Stimulated activated CD8-positive, alpha-beta memory T cell treated with anti-CD3 and anti-CD28 coated beads, Interleukin-7, amount 100 ng/mL, for 24 hours (primary cell): ENCODE measurements at places on chromosomes 3 and 15.

DNA sequence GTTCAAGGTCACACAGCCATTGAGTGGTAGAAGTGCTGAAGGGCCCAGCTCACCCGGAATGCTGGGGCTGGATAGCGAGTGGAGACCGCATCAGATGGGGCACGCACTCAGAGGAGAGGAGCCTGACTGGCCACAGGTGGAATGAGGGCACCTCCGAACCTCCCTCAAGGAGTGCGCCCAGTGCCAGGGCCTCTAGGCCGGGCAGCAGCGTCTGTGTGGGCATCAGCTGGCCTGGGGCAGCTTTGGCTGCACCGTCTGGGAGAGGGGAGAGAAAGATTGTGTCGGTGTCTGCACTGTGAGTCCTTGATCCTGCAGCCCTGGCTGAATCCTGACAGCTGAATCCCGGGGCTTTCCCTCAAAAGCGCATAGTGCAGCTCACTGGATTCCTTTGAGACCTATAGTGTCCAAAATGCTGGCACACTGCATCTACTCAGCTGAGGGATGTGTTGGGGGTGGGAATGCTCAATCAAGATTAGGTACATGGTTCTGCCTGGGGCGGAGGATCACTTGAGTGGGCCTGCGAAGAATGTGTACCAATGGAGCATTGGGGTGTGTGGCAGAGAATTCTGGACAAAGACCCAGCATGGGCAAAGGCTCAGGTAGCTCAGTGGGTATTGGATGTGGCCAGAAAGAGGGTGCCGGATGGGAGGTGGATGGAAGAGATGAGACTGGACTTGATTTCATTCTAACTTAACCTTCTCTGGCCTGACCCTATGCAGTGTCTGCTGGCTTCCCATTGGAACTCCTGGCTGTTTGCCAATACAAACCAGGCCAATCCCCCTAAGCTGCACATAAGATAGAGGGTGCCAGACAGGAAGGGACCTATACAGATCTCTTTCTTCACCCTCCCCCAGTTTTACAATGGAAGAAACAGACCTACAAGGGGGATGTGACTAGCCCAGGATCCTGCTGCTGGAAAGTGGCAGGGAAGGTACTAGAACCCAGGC is 950 bp downstream of the ANKDD1A start:
- no peak for DNase-seq

DNA sequence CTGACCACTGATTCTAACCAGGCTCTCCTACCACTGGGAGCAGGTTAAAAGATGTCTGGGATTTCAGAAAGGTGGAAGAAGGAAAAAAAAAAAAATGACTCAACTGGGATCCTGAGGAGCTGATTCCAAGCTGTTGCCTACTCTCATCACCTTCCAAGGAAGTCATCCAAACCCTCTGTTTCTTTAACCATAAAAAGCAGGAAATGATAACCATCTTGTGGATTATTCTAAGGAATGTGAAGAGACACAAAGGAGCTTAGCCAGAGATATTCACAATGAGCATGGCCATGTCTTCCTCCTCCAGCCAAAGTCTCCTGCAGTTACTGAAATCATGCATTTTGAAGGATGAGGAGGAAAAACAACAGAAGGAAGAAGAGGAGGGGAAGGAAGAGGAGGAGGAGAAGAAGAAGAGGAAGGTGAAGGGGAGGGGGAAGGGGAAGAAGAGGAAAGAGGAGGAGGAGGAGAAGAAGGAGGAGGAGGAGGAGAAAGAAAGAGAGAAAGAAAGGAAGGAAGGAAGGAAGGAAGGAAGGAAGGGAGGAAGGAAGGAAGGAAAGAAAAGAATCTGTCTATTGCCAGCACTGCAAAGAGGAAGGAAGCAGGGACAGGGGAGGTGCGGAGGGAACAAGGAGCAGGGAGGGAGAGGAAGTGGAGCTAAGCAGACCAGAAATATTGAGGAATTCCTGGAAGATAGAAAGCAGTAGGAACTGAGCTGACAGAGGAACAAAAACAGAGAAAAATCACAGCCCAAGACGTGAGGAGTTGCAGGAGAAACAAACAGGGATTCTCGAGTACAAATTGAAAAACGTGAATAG is 229.2 kb downstream of the UACA start:
- DNase-seq: no peak

GRCh38 chr3:159123877-159124276 is 322.0 kb downstream of the MFSD1 start:
- no peak for DNase-seq

GRCh38 chr15:54045397-54045796 is 67.2 kb downstream of the UNC13C start:
- DNase-seq: no peak

DNA sequence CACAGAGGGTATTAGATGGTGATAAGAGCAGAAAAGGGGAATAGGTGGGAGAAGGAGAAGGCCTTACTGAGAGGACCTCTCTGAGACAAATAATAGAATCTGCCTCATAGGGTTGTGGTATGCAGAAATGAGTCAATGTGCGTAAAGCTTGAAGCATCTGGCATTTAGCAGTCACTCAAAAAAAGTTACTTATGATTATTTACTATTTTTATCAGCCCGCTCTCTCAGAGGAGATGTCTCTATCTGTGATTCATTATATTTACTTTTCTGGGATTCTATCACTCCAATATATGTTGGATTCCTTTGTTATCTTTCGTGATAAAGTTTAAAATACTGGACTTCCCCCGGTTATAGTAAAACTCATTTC is 4.6 kb upstream of the TM4SF1 start:
- DNase-seq: no peak

- DNase-seq: no peak
Observed at GRCh38 chr15:39581242-39581792, 438 bp downstream of the THBS1 start.

GRCh38 chr15:92277776-92278175 is 115.9 kb upstream of the ST8SIA2 start:
- DNase-seq: no peak

GRCh38 chr15:39628546-39629257 is 47.8 kb downstream of the THBS1 start:
- DNase-seq: no peak

DNA sequence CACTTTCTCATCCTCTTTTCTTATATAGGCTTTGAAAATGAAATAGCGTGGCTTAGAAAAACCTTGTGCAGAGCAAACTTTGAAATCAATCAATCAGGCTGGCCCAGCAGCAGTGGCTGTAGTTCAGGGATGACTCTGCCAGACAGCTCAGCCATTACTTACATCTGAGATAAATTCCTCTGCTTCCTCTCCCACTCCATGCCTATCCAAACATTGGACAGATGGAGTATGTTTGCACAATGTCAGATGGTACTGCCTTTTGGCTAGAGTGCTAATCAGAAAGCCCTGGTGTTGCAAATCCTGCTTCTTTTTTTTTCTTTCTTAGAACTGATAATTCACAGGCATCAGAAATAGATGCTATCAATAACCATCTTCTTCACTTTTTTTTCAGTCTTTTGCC is 1065.1 kb downstream of the AGBL1 start:
- DNase-seq: no peak

DNA sequence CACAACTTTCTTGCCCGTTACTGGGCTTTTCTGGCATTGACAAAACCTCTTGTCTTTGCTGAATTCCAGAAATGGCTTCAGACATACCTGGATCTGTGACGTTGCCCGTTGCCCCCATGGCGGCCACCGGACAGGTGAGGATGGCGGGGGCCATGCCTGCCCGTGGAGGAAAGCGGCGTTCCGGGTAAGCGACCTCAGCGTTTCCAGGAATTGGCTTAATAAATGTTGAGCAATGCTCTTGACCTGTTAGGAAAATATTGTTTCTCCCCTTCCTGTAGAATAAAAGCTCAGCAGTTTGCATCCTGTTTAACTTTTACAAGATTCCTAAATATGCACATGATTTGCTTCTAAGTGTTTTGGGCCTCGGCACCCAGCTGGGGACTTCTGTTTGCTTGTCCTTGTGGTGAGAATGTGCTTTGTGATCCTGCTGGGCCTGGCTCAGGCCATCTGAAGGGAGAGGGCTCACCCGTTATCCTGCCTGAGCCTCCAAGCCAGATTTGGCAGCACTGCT is 46.7 kb downstream of the ARNT2 start:
- no peak for DNase-seq

GRCh38 chr3:111476701-111477100 is 65.3 kb upstream of the CD96 start:
- no peak for DNase-seq

DNA sequence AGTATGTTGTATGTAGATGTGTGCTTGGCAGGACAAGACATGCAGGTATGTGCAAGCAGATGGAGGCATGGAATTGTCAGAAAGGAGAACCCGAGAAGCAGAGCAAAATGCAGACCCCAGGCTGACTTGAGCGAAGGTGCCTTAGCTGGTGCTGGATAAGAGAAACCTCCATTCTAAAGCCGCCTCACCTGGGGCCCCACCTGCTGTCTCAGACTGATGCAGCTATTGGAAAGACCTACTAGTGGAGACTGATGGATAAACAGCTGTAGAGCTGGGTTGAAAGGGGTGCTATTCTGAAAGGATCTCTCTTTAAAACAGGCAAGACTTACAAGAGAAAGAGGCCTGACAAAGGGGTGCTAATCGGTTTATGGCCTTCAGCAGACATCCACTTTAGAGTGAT is 86.2 kb downstream of the EPHB1 start:
- no peak for DNase-seq

DNA sequence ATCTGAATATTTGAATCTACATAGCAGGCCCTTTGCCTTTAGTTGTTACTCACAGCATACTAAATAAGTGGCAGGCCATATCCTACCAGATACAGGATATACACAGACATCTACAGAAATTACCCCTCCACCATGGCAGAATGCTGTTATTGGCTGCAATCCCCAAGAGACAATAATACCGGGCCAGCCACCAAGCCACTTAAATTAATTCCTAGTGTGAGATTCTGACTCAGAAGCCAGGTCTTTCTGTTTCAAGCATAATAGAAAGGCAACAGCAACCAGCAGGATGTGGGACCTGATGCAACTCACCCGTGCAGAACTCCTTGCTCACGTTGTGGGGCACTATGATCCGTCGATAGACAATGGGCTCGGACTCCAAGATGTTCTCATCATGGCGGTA is 39.8 kb downstream of the CLK3 start:
- no peak for DNase-seq

DNA sequence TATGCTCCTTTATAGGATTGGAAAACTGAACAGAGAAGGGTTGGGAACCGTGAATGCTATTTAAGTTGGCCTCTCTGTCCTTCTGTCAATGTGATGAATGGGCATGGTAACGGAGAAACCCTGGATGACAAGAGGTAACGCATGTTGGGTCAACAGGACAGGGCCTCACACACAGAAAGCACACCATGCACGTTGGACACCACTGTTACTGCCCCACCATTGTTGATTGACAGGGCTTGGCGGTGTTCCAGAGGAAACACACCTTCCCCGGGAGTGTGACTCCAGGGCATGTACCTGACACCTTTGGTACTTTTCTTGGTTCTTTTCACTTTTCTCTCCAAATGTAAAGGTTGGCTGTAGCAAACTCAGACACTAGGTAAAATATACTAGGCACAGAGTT is 548.5 kb downstream of the OCA2 start:
- no peak for DNase-seq

DNA sequence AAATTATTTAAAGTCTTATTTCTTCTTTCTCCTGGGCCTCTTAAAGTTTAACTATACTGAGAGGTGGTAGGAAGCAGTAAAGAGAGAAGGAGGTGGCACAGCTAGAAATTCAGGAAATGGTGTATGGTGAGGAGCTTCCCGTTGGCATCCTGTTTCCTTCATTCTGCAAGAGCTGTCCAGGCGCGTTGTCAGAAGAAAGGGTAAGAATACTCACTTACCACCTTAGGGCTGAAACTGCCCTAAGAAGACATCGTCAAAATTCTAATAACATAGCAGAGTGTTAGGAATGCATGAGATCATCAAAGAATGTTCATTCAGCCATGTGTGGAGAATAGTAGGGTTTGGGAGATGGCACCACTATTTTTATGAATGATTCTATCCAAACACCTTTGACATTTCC is 699.6 kb downstream of the MCTP2 start:
- DNase-seq: no peak

- no peak for DNase-seq
Observed at GRCh38 chr3:185760088-185760487, 64.8 kb downstream of the IGF2BP2 start.

DNA sequence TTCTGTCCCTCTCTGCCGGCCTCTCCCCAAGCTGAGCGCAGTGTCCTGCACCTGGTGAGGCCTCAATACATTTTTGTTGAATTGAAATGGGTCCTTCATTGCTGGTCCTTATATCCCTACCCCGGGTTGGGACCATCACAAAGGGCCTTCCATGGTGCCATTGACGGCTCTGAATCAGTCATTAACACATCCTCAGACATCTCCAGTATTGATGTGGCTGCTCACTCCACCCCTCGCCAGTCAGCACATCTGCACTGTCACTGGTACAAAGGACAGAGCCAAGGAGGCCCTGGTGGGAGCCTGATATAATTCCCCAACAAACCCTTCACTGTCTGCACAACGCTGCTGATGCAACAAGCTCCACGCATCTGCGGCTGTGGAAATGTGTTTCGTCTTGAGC is 191.6 kb upstream of the TOPAZ1 start:
- no peak for DNase-seq

DNA sequence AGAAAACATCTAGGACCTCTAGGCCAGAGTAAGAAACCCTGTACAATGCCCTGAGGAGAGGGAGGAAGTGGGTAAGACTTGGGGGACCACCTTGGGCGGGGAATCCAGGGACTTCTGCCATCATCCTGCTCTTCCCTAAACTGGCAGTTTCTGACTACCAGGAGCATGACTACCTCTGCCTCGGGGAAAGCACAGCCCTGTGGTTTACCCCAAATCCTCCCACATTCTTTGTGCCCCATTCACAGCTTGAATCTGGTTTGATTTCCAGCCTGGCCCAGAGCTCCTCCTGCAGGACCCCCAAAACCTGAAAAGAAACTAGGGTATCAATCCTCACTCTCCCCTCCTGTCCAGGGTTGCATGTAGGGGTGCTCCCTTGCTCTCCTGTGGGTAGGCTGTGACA is 4.7 kb downstream of the C3orf18 start:
- no peak for DNase-seq

- DNase-seq: no peak
Observed at GRCh38 chr15:77038312-77039216, 32.3 kb downstream of the TSPAN3 start.

GRCh38 chr3:34969513-34969912 is 669.8 kb upstream of the ARPP21 start:
- DNase-seq: no peak

- DNase-seq: no peak
Observed at GRCh38 chr3:113498221-113499005, 16.5 kb downstream of the SPICE1 start.

DNA sequence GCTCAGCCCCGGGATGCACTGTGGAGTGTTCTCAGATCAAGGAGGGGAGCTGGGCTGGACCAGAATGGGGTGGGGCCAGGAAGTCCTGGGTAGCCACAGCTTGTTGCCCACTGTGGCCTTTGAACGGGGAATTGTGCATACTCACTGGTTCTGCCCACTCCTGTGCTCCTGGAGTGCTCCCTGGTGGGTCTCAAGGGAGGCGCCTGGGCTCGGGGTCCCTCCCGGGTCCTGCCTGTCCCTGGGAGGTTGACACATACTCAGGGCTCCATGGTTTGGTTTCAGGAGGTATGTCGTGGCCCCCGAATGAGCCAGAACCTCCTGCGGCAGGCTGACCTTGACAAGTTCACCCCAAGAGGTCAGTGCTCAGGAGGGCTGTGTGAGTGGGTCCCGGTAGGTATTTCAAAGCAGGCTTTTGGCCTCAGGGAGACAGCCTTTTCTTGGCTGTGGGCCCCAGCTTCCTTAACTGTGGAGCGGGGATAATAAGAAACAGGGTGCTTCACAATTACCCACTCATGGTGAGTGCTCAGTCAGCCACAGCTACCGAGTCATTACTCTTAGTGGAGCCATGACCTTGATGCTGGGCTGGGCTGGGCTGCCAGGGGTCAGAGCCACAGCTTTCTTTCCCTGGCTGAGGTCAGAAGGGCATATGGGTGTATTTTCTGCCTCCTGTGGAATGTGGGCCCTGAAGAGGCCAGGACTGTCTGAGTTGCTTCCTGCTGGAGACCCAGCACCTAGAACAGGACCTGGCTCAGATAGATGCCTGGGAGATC is 7.6 kb downstream of the DNAH1 start:
- no peak for DNase-seq
